ENCODE measurements at places on chromosomes 5 and 9. TPM values are rescaled to one million over a fixed set of nuclear protein-coding genes. Genes with fewer than 3 reads are reported as not detected.

MZB1 gene
- total RNA-seq, result not detected

SLC31A2 gene
- 88.0 TPM for total RNA-seq

GHR gene
- 0.26 TPM for total RNA-seq

DNA sequence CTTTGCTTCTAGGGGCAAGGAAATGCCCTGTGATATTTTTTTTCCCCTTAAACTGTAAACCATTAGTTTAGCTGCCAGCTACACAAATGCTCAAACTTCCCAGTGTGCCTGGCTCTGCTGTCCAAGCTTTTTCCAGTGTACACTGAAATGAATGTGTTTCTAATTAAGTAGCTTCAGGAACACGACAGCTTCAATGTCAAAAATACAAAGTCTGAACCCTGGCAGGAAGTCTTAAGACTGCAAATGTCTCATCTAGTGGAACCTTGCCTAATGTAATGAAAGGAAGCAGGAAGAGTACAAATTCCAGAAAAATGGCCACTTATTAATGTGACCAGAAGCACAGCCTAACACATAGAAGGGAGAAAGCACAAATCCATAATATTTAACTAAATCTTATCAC lies 255.2 kb downstream of the CRB2 start:
- DNase-seq, result no peak

GRCh38 chr5:137292461-137293027 lies 206.6 kb downstream of the SPOCK1 start:
- no peak for DNase-seq
